GM12878 (cell line): ENCODE measurements at places on chromosomes 4 and X. TPM values are rescaled to one million over a fixed set of nuclear protein-coding genes. Genes with fewer than 3 reads are reported as not detected.

- DNase-seq: no peak
Measured at GRCh38 chrX:46330981-46331380, 214.2 kb downstream of the ZNF674 start.

Gene ITM2A
- polyA plus RNA-seq: 57.4 and 61.2 TPM in 2 replicates

Gene RELL1
- 3.1 and 4.4 TPM in 2 replicates for polyA plus RNA-seq

- DNase-seq: no peak
Measured at GRCh38 chr4:40046311-40046980, 10.2 kb upstream of the N4BP2 start.

- no peak for DNase-seq
Measured at GRCh38 chr4:41418444-41418843, 119.5 kb upstream of the LIMCH1 start.

Gene APBB2
- polyA plus RNA-seq: 16.9 and 19.3 TPM in 2 replicates

Gene COX7B
- 1,140 and 1,176 TPM in 2 replicates for polyA plus RNA-seq

DNA sequence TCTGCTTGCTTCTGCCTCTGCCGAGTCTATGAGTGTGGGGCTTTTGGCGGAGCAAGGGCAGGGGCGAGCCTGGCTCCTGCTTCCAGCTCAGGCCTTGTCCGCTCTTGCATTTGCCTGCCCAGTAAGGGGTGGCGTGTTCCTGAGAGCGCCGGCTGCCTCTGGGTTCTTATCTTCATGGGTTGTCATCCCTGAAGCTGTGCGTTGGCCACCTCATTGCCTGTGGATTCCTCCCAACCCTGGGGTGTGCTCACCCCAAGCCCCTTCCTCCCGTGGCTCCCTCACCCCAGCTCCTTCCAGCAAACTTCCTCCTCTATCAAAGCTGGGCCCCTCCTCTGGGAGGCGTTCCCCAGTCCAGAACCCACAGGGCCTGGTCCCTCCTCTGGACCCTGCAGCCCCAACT, 17.5 kb downstream of the SH3BP2 start:
- no peak for DNase-seq

DNA sequence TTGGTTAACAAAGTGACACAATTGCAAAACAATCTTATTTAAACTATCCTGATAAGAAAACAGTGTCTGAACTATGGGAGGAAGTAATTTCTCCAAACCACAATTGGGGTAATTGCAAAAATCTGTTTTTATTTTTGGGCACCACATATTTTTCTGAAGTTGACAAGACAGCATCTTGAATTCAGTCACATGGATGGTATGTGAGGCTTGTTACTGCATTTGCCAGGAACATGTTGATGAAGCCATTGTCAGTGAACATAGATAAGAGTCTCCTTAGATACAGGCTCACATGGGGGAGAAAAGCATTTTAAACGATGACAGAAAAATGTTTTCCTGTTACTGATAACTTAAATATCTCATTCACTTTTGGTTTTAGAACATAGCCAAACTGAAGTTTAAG, 5.5 kb upstream of the USP53 start:
- no peak for DNase-seq

Gene SLC9A7
- polyA plus RNA-seq: 5.0 and 13.1 TPM in 2 replicates

Gene AFP
- not detected in 2 replicates for polyA plus RNA-seq
